ENCODE measurements at places on chromosomes 1 and 21. TPM values are rescaled to one million over a fixed set of nuclear protein-coding genes. Genes with fewer than 3 reads are reported as not detected.

The RNU1-2 gene
- total RNA-seq: 1,573 TPM

The PAQR7 gene
- 3.9 TPM for total RNA-seq

The CD247 gene
- 149 TPM for total RNA-seq

DNA sequence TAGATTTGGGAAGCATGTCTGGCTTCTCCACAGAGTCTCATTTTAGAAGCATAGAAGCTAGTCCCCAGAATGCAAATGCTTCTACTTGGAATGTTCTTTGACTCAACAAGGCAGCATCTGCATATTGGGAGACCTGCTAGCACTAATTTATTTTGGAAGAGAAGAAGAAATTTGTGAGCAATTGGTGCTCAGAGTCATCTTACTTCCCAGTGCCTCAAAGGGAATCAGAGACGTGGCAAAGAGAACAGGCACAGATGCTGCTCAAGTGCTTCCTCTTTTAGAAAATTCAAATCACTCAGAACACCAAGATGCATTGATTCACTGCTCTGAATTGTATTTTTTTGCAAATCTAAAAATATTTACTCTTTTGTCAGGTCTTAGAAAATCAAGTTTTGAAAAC is 255.7 kb downstream of the BRINP2 start:
- DNase-seq: no peak

The LMOD1 gene
- total RNA-seq: not detected
